ENCODE measurements at places on chromosomes 3 and 15.

GRCh38 chr3:120441776-120442175 is 9.0 kb downstream of the FSTL1 start:
- no peak for DNase-seq

DNA sequence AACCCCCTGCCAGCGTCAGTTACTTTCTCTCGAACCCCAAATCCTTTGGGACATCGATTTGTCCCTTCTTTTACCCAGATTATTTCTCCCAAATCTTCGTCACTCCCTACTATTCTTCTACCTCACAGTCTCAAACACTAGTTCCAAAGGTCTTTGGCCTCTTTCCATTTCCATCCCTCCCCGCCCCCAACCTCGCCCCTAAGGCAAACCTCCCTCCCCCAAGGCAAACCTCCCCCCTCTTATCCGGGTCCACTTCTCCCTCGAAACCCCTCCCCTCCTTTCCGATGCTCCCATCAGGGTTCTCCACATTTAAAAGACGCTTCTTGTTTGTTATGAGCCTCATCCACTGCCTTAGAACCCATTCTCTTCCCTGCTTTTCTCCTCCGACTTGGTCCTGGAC is 583 bp downstream of the EAF1 start:
- DNase-seq: no peak

DNA sequence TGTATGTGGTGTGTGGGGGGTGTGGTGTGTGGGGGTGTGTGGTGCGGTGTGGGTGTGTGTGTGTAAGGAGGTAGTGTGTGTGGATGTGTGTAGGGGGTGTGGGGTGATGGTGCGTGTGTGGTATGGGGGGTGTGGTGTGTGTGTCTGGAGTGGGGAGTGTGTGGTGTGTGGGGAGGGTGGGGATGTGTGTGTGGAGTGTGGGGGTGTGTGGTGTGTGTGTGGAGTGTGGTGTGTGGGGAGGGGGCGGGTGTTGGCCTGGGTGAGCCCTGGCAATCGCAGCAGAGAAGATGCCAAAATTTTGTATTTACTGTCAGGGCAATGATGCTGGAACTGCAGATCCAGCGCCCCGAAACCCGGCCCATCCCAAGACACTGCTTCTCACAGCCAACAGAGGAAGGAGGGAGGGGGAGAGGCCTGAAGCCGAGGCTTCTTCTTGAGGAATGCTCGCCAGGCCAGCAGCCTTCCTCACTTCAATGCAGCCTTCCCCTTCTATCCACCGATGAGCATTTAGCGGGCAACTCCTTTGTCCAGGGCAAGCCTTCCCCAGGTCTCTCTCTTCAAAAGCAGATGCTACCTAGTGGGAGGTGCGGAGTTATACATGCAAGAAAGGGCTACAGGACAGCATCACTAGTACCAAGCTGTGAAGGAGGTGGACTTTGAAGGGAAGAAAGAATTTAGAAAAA is 11.9 kb upstream of the SRP14 start:
- no peak for DNase-seq

DNA sequence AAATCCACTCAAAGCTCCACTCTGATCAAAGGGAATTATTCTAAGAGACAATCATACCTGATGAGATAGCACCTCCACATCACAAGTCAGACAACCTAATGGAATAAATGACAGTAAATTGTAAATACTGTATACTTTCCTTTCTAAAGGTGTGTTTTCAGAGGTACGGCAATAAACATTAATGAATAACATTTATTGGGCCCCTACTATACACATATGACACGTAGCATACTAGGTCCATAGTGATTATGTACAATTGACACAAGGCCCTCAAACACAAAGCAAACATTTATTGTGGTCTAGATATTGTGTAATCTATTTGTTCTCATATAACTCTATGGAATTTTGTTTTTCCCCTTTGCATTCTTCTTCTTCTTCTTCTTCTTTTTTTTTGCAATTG is 429.8 kb downstream of the FOXP1 start:
- no peak for DNase-seq

- DNase-seq: no peak
These were observed 5.4 kb downstream of the ZBTB47 start for GRCh38 chr3:42658771-42659390.

GRCh38 chr15:78047761-78048627 is 29.5 kb downstream of the TBC1D2B start:
- peak; percentile 71 for DNase-seq

DNA sequence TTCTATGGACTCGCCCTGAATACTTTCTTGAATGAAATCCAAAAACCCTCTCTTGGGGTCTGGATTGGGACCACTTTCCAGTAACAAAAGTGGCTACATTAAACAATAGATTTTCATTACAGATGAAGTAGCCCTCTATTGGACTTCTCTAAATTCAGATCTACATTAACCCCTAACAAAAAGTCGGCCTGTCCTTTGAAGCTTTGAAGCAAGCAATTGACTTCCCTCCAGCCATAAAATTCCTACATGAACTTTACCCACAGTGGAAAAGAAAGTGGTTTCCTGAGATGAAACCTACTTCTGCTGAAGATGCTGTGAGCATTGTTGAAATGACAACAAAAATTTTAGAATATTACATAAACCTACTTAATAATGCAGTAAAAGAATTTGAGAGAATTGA is 967.1 kb upstream of the ROBO1 start:
- DNase-seq: no peak

DNA sequence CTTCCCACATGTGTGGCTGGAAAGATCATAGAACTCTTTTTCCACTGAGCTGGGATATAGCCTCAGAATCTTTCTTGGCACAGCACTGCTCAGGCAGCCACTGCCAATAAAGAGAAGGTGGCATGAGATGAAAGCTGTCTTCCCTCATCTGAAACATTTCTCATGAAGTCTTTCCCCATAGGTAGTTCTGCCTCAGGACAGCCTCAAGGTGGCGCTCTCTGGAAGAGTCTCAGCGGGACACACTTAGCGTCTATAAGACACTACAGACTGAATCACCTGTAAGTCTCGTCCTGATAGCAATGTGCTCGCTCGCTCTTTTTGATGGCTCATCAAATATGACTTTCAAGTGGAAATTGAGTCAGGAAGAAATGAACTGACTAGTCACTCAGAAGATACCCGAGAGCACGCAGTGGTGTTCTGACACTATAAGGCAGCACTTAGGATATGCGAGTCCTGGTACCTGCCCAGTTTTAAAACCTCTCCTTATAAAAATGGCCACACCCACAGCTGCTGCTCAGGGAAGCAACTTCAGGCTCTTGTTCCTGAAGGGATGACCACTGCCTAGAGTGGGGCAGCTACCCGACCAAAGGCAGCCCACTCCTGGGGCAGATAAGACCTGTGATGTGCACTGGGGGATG is 269.5 kb downstream of the SUCLG2 start:
- peak; percentile 10 for DNase-seq

- no peak for DNase-seq
These were observed 233.2 kb downstream of the CPNE4 start for GRCh38 chr3:131801566-131801965.

DNA sequence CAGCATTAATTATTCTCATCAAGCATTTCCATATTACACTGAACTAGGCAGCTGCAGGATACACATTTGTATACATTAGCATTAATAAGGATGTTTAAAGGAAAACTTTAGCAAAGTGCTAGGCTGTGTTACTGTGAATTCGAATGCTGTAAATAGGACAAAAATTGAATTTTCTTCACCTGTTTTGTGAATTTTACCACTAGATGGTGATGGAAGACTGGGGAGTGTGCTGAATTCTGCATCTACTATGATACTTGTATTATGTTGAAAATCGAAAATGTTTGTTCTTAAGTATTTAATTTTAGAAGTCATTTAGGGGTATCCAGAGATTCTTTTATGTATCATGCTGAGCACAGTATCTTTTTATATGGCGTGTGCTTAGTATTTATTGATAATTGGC is 12.3 kb upstream of the P2RY14 start:
- DNase-seq: peak; percentile 14

GRCh38 chr3:43816372-43816771 is 125.6 kb downstream of the ABHD5 start:
- no peak for DNase-seq

DNA sequence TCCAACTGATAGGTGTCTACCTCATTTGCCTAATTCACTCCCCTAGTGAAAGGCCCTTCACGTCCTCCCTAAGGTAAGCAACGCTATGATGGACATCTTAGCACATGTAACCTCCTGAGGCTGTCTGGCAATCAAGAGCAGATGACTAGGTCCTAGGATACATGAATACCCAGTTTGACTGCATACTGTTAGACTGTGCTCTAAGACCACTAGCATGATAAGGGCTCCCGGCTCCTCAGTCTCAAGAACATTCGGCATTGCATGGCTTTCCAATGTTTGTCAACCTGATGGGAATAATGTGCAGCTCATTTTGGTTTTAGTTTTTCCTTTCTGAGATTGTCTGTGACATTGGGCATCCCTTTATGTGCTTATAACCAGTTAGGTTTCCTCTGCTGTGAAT is 152.1 kb downstream of the UACA start:
- no peak for DNase-seq

DNA sequence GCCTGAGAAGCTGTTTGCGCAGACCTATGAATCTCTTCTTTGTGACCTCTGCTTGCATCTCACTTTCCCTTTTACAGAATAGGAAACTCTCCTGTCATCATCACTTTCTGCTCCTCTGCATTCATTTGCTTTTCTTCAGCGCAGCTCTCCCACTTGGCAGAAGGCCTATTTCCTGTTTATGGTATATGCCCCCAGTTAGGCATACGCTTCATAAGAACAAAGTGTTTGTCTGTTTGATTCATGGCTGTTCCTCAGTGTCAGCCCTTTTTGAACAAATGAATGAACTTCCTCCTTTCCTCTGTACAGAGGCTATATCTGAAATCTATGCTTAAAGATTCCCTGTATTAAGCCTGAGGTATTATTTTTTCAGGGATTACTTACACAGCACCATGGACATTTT is 1216.9 kb upstream of the GBE1 start:
- DNase-seq: no peak

GRCh38 chr15:51121118-51121517 is 26.4 kb upstream of the TNFAIP8L3 start:
- DNase-seq: peak; percentile 85

DNA sequence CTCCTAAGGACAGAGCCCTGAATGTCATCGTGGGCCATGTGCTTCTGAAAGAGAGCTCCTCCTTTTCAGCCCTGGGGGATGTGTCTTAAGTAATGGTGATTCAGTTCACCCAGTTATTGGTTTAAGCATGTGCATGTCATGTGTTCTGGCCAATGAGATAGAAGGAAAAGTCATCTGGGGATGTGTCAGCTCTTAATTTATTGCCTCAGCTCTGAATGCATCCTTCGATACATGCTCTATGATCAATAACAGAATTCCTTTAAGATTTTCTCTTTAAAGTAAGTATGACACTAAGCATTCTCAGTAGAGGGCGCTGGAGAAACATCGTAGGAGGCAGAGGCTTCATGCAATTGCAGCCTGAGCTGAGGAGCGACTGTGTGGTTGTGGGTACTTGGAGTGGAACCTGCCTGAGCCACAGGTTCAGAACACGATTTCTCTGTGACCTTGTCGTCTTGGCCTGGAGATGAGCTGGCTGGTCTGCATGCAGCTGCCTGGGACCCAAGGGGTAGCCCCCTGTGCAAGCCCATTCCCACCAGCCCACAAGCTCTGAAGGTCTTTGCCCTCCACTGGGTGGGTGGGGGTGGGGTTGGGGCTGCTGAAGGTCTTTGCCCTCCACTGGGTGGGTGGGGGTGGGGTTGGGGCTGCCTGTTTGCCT is 69.5 kb downstream of the C3orf38 start:
- DNase-seq: no peak

Data from skeletal muscle cell (primary cell).